ENCODE measurements at places on chromosomes 2 and 18. TPM values are rescaled to one million over a fixed set of nuclear protein-coding genes. Genes with fewer than 3 reads are reported as not detected.

- peaks cover 5% of the 10 kb centered on the region for H3K36me3 ChIP-seq
- no peak overlapping the region for H3K4me3 ChIP-seq
- H3K4me1 ChIP-seq = no peaks in the 10 kb centered on the region
Measured at GRCh38 chr18:12432196-12432595, 24.5 kb downstream of the PRELID3A start.

DNA sequence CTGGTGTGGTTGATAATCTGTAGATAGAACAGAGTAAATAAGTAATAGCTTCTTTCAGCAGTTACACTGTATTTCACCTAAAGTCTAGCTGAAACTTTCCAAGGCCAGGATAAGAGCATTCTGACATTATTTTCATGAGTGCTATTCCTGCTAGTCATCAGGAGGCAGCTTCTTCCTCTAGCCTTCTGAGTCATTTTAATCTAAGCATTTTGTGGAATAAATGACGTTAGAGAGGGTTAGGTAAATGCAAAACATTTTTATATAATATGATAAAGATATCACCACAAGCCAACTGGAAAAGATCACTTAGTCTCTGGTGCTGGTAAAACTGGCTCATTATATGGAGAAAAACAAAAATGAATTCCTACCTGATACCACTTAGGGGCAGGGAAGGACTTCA lies 138.5 kb downstream of the MEP1B start:
- H3K36me3 ChIP-seq = no peaks in the 10 kb centered on the region
- peaks cover 5% of the 10 kb centered on the region for H3K27me3 ChIP-seq
- DNase-seq = no peak
- no peak overlapping the region for H3K4me3 ChIP-seq

- no peak overlapping the region for H3K4me3 ChIP-seq
- no peaks in the 10 kb centered on the region for H3K36me3 ChIP-seq
- H3K27me3 ChIP-seq = peaks cover 4% of the 10 kb centered on the region
- no peak overlapping the region for H3K27ac ChIP-seq
- DNase-seq = no peak
Measured at GRCh38 chr2:200156166-200156835, 150.2 kb upstream of the SPATS2L start.

Gene BARD1
- total RNA-seq = 22.8 TPM

DNA sequence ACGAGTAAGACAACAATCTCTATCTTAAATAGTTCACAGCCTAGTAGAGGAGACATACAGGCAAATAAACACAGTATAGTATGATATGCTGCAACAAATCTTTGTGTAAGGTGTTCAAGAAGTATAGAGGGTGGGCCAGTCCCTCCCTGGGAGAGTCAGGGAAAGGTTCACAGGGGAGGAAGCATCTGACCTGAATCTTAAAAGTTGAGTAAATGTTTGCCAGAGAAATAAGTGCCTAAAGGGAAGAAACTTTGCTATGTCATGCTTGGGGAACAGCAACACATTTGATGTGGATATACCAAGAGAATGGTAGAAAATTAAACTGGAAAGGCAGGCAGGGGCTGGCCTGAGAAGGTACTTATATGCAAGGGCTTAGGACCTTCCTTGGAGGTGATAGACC lies 125.7 kb upstream of the CYP26B1 start:
- no peaks in the 10 kb centered on the region for H3K27me3 ChIP-seq

DNA sequence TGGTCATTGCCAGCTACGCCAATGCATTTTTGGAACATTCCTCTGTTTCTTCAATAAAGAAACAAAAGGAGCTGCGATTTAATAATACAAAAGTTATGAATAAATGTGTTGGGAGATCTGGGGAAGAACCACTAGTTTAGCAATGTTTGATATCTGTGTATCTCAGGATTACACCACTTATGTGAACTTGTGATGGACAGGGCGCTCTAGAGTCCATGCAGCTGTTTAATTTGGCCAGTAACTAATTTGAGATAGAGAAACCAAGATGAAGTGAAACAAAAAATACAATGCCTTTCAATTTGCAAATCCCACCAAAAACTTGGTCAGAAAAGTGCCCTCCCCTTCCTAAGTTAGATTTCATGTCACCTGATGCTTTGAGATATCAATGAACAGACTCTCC lies 6.8 kb upstream of the DCDC2C start:
- peaks cover 20% of the 10 kb centered on the region for H3K27me3 ChIP-seq
- H3K4me3 ChIP-seq = no peak overlapping the region
- H3K4me1 ChIP-seq = no peaks in the 10 kb centered on the region
- H3K27ac ChIP-seq = no peak overlapping the region
- no peaks in the 10 kb centered on the region for H3K36me3 ChIP-seq

Gene HS1BP3
- 6.2 TPM for total RNA-seq
